ENCODE measurements at places on chromosomes 13 and 19.

GRCh38 chr13:75514080-75514995 lies 23.3 kb downstream of the COMMD6 start:
- DNase-seq, result no peak

GRCh38 chr13:32676242-32676641 lies 90.0 kb downstream of the PDS5B start:
- DNase-seq, result no peak

GRCh38 chr13:113413898-113414282 lies 39.4 kb downstream of the ADPRHL1 start:
- DNase-seq, result no peak

DNA sequence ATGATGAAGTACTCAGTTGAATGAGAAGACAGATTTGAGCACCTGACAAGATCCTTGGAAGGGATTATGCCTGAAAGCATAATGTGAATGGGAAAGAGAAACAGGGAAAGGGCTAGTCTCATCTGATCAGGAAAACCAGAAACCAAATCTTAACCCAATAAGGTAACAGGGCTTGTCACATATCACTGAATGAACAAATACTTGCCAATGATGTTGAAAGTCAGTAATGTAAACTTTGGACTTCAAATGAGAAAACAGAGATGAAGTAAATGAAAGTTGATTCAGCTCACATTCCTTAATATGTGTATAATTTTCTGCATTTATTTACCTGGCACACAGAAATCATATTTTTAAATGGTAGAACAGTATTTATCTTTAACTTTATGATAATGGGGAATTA lies 480.0 kb downstream of the KCTD12 start:
- DNase-seq, result no peak

GRCh38 chr13:77422724-77423123 lies 95.8 kb upstream of the MYCBP2 start:
- DNase-seq, result no peak

DNA sequence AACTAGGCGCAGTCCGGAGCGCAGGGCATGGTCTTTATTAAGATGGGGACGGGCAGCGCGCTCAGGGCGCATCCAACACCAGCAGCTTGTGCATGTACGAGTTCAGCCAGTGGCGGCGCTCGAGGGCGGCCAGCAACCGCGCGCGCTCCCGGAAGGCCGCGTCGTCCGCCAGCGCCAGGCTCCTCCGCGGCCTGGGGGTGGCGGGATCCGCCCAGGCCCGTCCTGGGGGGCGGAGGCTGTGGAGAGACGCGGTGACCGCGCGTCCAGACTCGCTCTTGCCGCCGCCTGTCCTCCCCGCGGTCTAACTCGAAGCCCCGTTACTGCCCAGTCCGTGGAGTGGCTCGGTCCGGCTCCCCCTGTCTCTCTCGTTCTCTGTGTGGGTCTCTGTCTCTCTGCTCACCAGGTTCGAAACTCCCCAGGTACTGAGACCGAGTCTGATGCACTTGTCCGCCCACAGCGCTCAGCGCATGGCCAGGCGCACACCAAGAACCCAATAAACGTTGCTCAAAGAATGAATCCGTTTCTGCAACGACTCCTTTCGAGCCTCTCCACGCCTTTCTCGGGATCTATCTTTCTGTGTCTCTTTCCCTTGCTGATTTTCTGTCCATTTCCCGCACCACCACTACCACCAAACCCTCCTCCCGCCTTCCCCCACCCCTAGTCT lies 702 bp downstream of the PTH2 start:
- DNase-seq, result no peak

- DNase-seq, result no peak
Observed at GRCh38 chr13:41542281-41542680, 84.9 kb downstream of the RGCC start.

- DNase-seq, result no peak
Observed at GRCh38 chr13:110822669-110822945, 92.3 kb downstream of the ANKRD10 start.

All from left renal pelvis (tissue), 4 donors.